GM13977 (cell line): ENCODE measurements at places on chromosomes 2 and 18.

DNA sequence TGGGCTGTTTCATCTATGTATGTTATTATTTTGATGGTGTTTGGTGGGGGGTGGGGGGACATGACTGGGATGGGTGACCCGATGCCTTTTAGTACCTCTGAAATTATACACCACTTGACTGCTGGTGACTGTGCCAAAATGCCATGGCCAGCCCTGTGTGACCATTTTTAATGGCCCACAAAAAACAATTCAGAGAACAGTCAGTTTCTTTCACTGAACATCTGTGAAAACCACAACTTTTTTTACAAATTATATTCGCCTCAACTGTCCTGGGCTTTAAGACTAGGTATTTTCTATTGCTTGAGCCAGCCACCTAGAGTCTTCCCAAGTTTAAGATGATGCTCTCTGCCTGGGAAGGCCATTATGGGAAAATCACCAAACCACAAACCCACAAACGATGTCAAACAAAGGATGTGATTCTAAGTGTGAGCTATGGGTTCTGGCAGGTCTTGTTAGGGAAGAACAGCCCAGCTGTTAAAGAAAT lies 33.9 kb downstream of the FN1 start:
- DNase-seq = no peak

GRCh38 chr2:168278424-168278888 lies 31.1 kb upstream of the STK39 start:
- DNase-seq = no peak

- DNase-seq = no peak
These were observed 107.3 kb upstream of the PID1 start for GRCh38 chr2:229378386-229378785.

GRCh38 chr2:44945676-44946371 lies 4.3 kb downstream of the SIX3 start:
- DNase-seq = no peak

GRCh38 chr2:88077080-88077479 lies 9.5 kb downstream of the SMYD1 start:
- DNase-seq = no peak

DNA sequence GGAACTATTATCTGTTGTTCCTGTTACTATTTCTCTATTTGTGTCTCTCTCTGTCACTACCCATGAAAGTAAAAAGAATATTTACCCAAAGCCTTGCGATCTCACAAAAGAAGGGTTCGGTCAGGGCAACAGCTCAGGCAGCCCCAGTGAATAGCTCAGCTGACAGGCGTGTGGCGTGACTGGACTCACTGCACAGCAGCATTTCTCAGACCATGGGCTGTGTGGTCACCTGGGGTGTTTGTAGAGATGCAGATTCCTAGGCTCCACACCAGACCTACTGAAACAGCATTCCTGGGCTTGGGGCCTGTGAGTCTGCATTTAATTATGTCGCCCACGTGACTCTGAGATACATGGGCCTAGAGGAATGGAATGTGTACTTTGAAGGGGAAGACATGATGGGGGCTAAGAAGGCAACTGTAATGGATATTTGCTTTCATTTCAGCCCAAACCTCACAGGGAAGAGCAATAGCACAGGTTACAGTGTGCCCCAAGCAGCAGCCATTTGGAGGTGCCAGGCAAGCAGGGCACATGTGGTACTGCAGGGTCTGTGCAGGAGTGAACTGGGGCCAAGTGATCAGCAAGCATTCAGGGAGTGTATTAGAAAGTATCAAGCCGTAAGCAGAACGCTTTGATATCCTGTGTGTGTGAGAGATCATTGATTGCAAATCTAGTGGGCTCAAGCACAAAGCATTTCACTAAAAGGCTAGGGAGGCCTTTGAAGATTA lies 90.4 kb upstream of the RBMS1 start:
- no peak for DNase-seq

DNA sequence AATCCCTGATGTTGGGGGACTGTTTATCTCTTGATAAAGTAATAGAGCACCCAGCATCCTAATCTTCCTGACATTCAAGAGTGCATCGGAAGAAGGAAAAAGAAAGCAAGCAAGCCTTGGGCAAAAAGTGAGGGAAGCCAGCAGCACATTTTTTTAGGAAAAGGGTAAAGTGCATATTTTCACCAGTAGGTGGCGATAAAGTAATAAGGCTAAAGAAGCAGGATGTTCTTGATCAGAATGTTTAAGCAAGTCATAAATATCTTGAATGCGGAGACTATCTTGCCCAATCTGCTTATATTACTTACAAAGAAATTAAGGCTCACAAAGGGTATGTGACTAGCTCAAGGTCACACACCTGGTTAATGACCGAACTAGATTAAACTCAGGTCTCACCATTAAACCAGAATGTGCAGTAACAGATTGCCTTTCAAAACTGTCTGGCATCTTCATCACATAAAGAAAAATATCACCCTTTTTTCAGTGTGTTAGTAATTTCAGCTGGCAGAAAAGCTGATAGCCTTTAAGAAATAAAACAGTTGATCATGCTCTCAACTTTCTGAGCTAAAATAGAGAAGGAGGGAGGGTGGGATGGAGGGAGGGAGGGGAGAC lies 83.8 kb downstream of the VIT start:
- peak; percentile 66 for DNase-seq

GRCh38 chr2:6639929-6640620 lies 225.6 kb downstream of the CMPK2 start:
- no peak for DNase-seq

DNA sequence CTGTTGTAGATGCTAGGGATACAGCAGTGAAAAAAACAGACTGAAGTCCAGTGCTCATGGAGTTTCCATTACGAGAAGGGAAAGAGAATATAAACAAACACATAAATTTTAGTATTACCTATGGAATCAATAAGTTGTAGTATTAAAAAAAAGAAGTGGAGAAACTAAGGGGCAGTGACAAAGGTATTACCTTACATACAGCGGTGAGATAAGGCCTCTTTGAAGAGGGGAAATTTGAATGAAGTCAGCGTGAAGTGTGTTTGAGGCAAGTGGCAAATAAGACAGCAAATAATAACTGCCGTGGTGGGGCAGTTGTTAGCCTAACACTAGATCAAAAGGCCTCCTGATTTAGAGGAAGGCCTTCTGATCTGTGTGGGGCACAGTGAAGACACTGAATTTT lies 57.9 kb downstream of the TLK1 start:
- DNase-seq = no peak

DNA sequence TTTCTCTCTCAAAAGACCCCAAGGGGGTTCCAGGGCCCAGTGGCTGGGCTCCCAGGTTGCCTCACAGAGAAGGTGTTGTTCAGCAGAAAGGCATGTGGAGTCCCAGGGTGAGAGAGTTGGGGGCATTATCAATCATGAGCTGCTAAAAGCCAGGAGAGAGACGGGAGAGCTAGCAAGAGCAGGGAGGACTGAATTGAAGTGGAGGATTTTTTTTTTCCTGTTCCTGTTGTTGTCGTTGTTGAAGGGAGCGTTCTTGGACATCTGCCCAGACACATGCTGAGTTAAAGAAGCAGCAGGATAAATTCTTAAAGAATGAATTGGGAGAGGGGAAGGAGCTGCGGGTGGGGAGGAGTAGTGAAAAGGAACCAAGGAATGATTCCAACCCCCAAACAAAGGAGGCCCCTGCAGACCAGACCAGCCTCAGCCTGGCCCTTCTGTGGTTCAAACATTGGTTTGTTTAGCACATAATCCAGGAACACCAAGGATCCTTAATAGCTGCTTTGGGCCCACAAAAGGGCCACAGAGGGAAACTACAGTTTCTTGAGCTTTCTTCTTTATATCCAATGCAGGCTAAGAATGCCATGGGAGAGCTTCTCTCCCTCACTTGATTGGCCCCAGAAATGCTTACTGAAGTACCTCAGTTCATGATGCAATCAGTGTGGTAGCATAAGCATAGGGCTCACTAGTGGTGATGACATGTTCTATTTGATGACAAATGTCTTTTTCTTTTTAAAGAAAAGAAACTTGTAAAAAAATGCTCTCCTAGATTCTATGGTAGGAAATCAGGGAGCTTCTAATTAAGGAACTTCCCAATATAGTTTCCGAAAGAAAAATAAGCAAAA lies 146.0 kb downstream of the SETBP1 start:
- DNase-seq = no peak

DNA sequence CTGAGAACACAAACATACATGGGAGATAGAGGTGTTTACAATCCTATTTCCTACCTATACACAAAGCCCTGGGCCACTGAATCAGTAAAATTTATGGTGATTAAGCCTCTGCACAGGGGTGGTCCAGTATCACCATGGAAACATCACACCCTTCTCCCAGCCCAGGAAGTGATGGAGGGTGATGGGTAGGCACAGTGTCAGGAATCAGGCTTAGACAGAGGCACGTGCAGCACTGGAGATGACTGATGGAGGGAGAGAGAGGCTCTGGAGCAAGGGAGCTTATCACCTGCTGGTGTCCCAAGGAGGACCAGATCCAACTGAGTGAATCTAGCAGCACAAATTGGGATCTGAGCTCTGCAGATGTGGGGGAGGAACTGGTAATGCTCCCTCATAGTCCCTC lies 117.2 kb downstream of the RPIA start:
- no peak for DNase-seq

GRCh38 chr2:135791418-135792190 lies 45.4 kb downstream of the LCT start:
- no peak for DNase-seq

GRCh38 chr2:234764372-234764771 lies 187.4 kb upstream of the SH3BP4 start:
- DNase-seq = no peak

DNA sequence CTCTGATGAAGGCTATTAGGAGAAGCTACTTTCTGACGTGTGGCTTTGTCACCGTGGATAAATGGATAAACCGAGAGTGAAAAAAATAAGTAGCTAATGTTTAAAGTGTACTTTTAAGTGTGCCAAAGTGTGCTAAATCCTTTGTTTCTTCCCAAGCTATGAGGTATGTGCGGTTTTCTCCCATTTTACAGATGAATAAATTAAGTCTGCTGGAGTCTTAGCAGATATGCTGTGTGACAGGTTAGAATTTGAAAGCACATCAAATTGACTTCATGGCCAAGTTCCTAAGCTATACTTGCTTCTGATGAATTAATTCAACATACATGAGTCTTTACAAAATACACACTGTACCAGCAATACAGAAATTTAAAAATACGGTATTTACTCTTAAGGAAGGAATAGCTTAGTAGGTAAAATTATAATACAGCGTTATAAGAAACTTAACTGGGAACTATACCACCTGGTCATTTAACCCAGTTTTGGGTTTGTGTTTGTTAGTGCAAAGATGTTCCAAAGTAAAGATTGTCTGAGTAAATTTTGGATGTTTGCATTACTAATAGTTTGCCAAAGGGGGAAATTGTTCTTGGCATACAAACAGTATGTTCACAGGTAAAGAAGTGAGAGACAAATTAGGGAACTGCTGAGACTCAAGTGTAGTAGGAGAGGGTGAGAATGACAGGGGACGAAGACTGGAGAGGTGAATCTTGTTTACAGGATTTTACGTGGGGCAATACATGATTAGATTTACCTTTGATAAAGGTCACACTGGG lies 1.4 kb downstream of the AGPS start:
- DNase-seq = no peak

- no peak for DNase-seq
These were observed 328.5 kb upstream of the FANCL start for GRCh38 chr2:58569475-58570185.

DNA sequence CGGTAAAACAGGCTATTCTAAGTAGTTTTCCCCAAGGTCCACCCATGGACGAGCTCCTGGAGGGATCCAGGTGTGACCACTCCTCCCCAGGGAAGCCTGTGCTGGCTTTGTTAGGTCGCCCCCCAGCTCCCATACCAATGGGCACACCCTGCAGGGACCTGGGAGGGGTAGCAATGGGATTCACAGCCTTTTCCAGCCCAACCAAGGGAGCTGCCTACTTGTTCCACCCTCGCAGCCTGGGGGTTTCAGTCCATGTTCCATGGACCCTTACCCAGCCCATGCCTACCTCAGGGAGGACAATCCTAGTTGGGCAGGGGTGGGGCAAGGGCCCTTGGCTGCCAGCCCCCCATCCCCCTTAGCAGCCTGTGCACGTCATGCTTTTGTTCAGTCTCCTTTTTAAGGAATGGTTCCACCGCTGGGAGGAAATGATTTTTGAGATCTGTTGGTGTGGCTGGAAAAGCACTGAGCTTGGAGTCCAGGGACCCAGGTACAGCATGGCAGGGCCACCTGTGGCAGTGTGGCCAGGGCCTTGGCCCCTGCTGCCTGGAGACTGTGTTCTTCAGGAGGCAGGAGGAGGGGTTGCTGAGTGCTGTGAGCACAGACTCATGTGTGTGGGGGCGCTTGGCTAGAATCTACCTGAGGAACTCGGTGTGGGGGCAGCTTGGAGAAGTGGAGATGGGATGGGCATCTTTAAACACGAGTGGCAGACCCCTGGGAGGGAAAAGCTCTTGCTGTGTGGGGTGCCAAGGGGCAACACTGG lies 166.8 kb downstream of the TWIST2 start:
- no peak for DNase-seq

DNA sequence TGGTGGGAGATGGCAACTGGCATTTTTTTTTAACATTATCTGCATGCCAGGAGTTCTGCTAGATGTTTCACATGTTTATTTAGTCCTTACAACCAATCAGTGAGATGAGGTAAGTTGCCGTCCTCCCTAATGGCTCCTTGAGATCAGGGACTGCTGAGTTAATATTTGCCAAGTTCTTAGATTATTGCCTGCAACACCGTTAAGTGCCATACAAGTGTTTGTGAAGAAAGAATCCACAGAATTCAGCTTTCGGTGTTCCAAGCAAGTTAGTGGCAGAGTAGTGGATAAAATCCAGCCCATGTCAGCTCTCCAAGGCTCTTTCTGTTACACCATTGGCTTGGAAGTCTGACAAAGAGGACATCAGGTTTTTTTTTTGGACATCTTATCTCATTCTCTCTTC lies 95.9 kb downstream of the C1QL2 start:
- no peak for DNase-seq

- no peak for DNase-seq
These were observed 81.5 kb upstream of the ZBTB14 start for GRCh38 chr18:5376986-5377385.

- no peak for DNase-seq
These were observed at the start of gene TWIST2 for GRCh38 chr2:238847841-238848690. TWIST2 (plus strand) TSS chr2:238848085; CDS start chr2:238848216, 131 bp downstream.

DNA sequence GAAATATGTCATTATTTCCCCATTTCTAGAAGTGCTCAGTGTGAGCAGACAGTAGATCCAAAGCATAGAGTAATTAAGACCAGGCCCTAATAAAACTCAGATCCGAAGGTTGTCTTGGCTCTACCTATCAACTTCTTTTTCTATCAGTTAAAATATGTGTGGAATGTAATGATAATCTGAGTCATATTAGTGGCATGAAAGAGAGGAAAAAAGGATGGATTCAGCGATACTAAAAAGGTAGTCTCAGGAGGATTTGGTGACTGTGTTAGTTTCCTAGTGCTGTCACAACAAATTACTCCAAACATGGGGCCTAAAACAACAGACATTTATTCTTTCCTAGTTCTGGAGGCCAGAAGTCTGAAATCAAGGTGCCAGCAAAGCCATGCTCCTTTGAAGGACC lies 103.7 kb upstream of the NABP1 start:
- DNase-seq = no peak

- peak; percentile 76 for DNase-seq
These were observed 529 bp upstream of the MTA3 start for GRCh38 chr2:42567806-42568400.

GRCh38 chr18:42045346-42045745 lies 90.3 kb downstream of the PIK3C3 start:
- no peak for DNase-seq
